ENCODE measurements at places on chromosomes 3 and 15.

GRCh38 chr3:53585049-53585448, 90.6 kb downstream of the CACNA1D start:
- no peak for DNase-seq

DNA sequence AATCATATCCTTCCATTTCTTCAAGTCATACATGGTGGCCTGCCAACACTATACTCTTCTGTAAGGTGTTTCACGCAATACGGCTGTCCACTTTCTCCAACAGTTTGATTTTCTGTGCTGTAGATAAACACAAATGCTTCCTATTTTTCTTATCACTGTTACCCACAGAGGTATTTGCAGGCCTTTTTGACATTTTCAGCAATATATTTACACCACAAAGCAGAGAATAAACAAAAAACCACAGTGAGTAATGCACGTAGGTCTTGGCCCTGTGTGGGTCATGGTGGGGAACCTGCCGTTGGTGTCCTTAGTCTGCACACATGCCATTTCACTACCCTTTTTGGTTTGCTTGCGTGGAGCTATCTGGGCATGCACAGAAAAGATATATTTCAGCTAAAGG, 59.5 kb downstream of the LRRC28 start:
- no peak for DNase-seq

- no peak for DNase-seq
Observed at GRCh38 chr15:40238532-40239403, at the start of gene PAK6. TSS of gene PAK6 (plus strand) at chr15:40239063. CDS start at chr15:40264786, 25,723 bp downstream.

DNA sequence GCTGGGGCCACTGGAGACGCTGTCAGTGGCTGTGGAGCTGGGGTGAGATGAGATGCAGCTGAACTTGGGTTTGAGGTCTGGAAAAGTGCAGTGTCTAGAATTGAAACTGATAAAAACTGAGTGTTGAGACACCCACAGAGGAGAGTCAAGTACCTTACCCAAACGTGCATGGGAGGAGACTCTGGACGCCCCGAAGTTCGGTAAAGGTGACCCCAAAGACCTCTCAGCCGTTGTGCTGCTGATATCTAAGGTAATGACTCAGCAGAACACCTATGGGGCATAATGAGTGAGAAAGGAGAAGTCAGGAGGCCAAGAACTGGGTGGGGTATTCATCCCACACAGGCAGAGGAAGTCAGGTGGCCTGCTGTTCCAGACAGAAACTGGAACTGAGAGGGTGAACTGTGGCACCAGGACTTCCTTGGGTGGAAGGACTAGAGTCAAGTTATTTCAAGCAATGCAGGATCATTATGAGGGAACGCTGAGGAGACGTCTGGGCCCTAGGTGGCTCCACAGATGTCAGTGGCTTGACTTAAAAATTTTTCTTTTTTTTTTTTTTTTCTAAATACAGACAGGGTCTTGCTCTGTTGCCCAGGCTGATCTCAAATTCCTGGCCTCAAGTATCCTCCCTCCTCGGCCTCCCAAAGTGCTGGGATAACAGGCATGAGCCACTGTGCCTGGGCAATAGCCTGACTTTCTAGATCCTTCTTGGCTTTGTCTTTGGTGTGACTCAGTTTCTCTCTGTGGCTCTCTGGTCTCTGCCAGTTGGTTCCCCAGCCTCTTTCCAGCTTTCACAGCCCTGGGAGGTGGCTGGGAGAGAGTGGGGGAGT, 67.6 kb upstream of the GCNT3 start:
- DNase-seq: no peak

DNA sequence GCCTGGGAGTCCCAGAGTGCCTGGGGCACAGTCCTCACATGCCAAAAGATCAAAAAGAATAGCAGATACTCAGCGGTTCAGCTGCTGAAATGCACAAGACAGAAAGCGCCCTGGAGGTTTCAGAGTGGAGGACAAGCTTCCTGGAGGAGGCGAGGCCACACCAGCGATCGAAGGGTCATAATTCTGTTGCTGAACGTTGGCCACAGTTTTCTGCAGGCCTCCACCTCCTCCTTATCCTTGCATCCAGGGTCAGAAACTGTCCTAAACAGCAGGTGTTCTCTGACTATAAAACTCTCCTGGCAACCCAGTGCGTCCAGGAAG, 220.3 kb upstream of the LINGO1 start:
- no peak for DNase-seq

DNA sequence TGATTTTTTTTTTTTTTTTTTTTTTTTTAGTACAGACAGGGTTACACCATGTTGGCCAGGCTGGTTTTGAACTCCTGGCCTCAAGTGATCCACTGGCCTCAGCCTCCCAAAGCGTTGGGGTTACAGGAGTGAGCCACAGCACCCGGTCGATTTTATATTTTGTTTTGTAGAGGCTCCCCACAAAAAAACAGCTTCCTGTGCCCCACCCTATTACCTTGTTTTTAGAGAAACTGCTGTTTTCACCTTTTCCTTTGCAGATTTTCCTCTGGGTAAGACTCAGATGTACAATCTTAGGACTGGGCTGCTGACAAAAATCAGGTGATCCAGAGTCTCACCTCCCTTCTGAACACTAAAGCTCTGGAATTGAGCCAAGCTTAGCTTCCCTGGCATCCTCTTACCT, 20.6 kb downstream of the ARRDC4 start:
- DNase-seq: no peak

GRCh38 chr3:31831591-31831990, 149.5 kb downstream of the OSBPL10 start:
- DNase-seq: no peak

- DNase-seq: no peak
Observed at GRCh38 chr3:127073941-127074820, 91.3 kb downstream of the PLXNA1 start.

GRCh38 chr3:72152551-72153476, 367.9 kb upstream of the PROK2 start:
- DNase-seq: no peak

- DNase-seq: no peak
Observed at GRCh38 chr3:34884007-34884406, 755.3 kb upstream of the ARPP21 start.

DNA sequence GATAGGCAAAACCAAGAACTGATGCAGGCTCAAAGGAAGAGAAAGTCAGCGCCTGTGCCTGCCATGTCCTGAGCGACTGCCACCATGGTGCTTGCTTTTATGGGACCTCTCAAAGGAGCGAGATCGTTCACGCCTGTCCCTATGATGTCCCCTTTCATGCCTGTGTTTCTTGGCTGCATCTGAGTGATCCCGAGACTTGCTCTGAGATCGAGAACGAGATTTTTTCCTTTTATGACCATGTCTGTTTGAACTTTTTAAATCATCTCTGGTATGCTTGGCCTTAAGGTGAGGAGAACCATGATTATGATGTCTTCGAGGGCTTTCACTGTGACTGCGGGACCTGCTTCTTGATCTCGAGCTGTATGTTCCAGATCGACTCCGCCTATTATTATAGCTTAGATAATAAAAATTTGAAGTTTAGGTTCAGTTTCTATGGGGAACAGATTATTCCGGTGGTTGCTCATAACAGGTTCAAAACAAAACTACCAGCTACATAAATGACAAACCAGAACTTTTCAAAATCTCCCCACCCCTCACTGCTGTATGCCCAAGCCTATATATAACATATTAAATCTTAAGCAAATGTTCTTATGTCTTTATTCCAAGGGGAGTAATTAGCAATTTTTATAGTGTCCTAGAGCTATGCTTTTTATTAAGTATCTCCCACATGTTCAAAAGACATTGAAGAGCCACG, 11.6 kb downstream of the CCNL1 start:
- no peak for DNase-seq

GRCh38 chr3:143595456-143596077, 252.7 kb downstream of the SLC9A9 start:
- no peak for DNase-seq

- DNase-seq: no peak
Observed at GRCh38 chr3:119356646-119357045, 62.5 kb downstream of the ARHGAP31 start.

DNA sequence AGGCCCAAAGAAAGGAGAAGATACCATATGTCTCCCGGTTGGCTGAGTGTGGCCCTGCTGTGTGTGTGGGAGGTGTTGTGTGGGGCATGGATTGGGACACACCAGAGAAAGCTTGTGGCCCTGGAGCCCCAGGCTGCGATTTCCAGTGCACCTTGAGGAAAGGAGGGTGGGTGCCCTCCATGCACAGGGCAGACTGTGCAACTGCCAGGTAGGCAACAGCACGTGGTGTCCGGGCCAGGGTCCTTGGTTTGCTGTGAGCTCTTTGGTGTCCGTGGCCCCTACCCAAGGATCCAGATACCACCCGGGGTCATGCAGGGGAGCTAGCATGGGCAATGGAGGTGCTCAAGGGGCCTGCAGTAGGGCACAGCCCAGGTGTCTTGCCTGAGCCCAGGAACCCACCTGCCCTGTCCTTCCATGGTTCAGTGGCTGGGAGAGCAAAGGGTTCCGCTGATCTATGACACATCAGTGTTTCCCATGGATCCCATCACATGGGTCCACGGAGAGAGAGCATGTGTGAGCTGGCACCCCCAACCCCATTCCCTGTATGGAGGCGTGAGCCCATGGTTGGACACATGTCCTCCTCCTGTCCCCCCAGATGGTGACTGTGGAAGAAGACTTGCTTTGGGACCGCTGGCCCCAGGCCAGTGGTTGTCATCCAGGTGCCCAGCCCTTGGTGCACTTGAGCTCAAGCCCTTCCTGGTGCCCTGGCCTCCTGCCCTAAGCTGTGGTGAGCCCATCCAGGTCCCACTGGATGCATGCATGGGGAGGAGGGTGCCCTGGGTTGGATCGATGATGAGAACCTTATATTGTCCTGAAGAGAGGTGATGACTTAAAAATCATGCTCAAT, 223.4 kb downstream of the SNRPN start:
- DNase-seq: no peak

DNA sequence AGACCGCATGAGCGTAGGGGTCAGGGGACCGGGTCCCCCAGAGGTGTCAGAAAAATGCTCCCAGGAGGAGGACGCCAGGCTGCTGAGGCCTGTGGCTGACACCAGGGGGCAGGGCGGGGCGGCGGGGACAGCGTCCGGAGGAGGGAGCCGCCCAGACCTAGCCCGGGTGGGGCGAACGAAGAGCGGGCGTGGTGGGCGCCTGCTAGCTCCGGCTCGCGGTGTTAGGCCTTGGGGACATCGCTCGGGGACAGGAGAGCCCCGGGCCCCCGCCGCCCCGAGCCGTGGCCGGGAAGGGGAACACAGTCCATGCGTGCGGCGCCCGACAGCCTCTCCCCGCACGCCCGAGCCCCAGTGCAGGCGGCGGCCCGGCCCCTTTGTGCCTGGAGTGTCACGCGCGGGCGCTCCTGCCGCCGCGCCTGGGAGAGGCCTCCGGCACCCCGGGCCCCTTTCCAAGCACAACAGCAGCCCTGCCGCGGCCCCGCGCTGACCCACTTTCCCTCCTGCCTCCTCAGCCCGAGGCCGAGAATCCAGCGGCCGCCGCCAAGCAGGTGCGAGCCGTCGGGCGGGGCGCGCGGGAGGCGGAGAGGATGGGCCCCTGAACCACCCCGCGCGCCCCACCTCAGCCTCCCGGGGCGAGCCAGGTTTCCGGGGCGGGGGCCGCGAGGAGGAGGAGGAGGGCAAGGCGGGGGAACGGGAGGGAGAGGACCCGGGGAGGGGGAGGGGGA, 111.0 kb upstream of the KLF13 start:
- DNase-seq: peak; percentile 58

DNA sequence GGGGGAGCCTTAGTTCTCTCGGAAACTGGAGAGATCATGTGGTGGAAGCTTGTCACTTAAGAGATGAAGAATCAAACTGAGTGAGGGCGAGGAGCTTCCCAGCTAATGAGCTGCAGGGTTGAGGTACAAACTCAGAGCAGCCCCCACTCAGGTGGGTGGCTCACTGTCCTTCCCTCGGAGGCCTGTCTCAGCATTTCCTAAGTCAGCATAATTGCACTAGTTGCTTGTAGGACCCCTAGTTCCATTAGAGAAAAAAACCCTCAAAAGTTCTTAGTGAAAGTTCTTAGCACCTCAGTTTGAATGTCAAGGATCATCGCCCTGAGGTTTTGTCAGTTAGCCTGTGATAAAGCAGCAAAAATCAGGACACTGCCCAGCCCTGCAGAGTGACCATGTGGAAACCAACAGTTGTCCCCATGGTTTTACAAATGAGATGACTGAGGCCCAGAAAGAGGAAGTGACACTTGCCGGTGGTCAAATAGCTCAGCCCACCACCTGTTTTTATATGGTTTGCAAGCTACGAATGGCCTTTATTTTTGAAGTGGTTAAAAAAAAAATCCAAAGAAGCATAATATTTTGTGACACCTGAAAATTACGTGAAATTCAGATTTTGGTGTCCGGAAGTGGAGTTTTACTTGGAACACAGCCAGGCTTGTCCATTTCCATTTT, 11.9 kb downstream of the SMAD6 start:
- no peak for DNase-seq

DNA sequence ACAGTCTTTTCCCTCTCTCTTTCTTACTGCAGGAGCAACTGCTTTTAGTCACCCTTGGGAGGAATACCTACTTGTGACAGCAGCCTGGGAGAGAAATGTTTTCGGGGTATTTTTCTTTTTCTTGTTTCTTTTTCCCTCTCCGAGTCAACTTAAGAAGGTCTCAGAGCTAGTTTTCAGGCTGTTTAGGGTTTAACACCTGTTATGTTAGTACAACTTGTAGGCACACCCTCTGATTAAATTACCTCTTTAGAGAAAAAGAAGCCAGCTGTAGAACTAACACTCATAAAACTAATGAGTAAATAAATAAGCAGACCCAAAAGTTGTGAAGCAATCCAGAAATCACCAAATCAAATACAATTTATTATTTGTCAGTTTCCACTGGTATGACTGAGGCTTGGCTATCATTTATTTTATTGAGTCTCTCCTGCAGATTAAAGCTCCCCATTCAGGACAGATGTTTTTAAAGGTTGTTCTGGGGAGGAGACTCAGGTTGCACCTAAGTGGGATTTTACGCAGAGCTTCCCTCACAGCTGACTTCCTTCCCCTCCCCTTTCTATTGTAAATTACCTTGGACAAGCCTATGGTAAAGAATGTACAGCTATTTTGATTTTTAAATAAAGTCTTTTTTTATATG, 112.5 kb downstream of the FOXB1 start:
- no peak for DNase-seq

DNA sequence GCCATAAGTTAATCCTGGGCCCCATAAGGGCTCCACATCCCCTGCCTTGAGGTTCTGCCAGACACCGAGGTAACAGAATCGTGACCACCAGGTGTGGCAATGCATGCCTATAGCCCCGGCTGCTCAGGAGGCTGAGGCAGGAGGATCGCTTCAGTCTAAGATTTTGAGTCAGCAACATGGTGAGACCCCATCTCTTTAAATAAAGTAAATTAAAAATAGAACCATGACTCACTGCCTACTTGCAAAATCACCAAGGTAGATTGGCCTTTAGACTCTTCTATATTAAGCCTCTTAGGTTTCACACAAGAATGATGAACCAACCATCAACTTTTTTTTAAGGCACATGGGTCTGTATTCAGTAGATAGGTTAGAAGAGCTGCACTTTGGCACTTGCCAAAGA, 9.7 kb downstream of the WDR5B start:
- no peak for DNase-seq

GRCh38 chr3:178112134-178112533, 424.1 kb upstream of the KCNMB2 start:
- DNase-seq: no peak

All from activated CD8-positive, alpha-beta memory T cell treated with anti-CD3 and anti-CD28 coated beads for 4 hours (primary cell).